ENCODE measurements at places on chromosomes 3 and 15.

GRCh38 chr15:97976129-97976528 lies 15.6 kb downstream of the ARRDC4 start:
- no peak for DNase-seq

DNA sequence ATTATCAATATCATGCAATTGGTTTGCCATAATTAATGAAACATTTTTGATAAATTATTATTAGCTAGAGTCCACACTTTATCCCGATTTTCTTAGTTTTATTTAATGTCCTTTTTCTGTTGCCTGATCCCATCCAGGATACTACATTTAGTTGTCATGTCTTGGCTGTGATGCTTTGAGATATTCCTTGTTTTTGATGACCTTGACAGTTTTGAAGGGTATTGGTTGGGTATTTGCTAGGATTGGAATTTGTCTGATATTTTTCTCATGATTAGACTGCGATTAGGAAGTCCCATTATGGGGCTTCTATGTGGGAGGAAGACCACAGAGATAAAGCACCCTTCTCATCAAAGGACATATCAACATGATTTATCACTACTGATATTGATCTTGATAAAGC lies 43.0 kb downstream of the CGNL1 start:
- no peak for DNase-seq

GRCh38 chr3:53525765-53526703 lies 31.6 kb downstream of the CACNA1D start:
- no peak for DNase-seq

DNA sequence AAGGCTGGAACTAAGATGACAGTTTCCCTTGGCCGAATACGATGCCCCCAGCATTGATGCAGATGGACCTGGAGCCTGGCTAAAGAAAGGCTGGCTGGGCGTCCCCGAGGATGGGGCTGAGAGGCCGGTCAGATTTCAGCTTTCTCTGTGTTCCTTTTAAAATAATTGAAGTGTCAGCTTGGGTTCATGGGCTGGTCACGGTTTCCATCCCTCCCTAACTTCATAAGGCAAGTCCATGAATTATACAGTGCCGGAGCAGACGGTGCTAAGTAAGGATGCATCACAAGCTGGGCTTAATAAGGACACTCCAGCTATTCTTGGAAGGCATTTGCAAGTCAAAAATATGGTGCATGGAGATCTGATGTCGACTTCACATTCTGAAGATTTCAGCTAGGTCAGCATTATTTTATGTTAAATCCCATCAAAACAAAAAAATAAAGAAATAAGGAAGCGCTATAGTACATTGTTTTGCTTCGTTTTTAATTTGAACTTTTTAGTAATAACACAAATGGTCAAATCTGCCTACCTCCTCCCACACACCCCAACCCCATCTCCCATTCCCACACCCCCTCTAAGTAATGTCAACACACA lies 220.8 kb downstream of the RPLP1 start:
- DNase-seq: no peak

- DNase-seq: no peak
Observed at GRCh38 chr15:48334260-48334659, 3.0 kb downstream of the DUT start.

- no peak for DNase-seq
Observed at GRCh38 chr15:47674586-47675232, 42.6 kb upstream of the SEMA6D start.

DNA sequence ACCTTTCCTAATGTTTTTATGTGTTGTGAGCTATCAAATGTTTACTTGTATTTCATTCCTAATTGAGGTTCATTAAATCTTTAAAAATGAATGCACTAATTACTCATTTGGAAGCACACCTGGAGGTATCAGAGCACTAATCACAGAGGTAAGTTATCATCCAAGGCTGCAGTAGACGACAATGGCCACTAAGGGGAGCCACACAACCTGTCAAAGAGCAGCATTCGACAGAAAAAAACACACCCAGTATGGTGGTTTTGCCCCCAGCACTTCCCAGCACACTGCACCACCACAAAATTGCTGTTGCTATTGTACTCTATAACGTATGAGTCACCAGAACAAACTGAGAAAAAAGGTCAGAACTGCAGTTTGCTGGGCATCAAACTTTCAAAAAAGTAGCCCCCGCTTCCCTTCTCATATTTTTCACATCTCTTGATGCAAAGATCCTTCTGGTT lies 205.9 kb upstream of the IGF1R start:
- no peak for DNase-seq

DNA sequence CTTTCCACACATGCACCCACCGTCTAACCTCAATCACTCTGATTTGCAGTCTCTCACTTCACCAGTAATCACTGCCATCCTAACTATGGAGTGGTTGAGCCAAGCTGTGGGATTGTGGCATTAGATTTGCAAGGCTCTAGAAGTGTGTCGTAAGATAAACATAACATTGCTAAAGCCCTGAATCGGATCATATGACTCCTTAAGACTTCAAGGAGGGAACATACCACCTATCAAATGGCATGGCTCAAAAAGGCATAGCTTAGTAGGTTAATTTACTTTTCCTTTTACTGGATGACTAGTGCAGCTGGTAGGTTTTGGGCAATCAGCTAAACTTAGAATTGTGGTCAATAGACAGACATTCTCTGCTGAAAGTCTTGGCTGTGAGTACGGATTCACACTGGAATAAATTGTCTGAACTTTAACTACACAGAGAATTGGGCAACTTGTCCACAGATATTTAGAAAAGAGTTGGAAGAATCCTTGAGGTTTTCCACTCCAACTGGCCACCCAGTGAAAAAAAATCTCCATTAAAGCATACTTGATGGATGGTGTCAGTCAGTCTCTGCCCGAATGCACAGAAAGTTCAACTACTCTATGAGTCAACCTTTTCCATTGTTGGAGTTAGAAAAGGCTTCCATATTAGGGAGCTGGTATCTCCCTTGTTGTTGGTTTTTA lies 476.7 kb upstream of the CBLB start:
- DNase-seq: no peak

GRCh38 chr3:27165321-27165721 lies 203.9 kb downstream of the NEK10 start:
- no peak for DNase-seq

DNA sequence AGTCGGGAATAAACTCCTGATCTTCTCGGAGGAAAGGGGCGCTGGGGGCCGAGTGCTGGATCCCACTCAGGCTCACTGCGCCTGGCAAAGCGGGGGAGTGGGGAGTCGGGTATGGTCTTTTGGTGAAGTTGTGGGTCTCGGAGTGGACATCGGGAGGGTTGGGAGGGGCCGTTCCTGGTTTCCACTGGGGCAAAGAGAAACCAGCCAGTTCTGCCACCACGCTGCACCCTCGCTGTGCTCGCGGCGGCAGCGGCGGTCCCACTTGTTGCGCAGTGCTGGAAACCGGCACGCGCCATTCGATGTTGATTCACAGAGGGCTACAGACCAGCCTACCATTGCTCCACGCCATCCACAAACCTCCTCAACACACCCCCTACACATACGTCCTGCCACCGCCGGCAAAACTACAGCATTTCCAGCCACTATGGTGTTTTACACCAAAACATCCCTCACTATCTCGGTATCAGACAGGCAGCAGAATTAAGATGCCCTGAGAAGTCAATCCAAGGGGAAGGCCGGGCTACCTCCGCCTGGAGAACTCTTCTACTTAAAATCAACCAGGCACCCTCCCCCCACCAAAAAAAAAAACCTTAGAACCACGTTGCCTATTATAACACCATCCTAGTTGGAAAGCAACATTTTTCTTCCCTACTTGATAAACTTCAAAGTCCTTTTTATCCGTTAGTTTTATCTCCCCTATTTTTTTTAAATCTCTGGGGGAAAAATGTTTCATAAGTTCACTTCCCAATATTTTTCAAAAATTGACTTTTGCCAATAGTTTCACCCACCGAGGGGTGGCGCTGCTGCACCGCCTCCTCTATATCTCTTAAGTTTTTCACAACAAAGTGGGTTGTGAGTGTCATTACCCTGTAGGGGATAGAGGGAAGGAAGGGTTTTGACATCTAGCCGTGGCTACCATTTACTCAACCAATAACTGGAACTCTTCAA lies 3.6 kb downstream of the BCL6 start:
- peak; percentile 74 for DNase-seq

DNA sequence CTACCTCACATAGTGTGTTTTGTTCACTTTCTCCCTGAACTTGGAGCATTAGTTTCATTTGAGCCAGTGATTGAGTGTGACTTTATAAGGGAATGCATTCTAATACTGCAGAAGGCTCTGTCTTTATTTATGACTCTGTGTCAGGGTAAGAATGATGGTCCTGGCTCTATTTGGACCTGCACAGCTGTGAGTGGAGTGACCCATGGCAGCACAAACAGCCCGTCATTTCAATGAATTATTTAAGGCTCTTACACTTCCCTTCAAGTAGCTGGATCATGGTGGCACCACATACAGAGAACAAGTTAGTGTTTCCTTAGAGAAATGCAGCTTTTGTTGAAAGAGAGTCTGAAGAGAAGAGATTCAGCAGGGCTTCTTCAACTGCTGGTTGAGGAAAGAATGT lies 16.4 kb downstream of the TMEM108 start:
- no peak for DNase-seq

DNA sequence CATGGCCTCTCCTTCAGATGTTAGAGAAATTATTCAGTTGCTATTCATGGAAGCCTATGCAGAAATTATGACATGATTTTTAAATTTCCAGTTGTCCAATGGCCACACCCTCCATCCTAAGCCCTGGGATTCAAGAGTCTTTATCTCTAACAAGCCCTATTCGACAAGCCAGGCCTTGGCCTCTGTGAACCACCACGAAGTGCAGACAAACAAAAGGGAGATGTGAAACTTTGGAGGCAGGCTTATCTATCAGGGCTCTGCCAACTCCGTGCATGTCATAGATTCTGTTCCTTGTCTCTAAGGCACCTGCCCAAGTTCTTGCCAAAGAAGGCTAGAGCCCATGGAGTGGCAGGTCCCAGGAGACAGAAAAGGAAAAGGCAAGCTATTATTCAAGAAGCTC lies 212.4 kb upstream of the ADAMTS9 start:
- DNase-seq: no peak

DNA sequence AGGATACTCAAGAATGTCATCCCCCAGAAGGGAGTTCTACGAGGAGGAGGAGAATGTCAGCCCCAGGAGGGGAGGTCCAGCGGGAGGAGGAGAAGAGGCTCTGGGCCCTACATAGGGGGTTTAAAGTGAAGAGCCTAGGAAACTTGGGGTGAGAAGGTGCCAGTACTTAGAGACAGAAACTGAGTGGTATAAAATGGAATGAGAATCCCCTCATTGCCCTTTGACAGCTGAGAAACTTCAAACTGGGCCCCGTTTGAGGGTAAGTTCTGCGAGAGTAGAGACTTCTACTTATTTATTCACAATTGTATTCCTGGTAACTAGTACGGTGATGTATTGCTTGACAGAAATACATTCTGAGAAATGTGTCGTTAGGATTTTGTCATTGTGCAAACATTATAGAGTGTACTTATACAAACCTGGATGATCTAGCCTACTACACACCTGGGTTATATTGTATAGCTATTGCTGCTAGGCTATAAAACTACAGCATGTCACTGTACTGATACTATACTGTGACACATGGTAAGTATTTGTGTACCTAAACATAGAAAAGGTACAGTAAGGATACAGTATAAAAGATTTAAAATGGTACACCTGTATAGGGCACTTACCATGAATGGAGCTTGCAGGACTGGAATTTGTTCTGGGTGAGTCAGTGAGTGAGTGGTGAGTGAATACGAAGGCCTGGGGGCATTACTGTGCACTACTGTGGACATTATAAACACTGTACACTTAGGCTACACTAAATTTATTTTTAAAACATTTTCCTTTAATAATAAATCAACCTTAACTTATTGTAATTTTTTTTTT lies 62.0 kb downstream of the TSC22D2 start:
- no peak for DNase-seq

- DNase-seq: no peak
Observed at GRCh38 chr3:61358364-61358763, 107.1 kb upstream of the FHIT start.

- DNase-seq: no peak
Observed at GRCh38 chr3:125594581-125595011, 701 bp downstream of the OSBPL11 start.

DNA sequence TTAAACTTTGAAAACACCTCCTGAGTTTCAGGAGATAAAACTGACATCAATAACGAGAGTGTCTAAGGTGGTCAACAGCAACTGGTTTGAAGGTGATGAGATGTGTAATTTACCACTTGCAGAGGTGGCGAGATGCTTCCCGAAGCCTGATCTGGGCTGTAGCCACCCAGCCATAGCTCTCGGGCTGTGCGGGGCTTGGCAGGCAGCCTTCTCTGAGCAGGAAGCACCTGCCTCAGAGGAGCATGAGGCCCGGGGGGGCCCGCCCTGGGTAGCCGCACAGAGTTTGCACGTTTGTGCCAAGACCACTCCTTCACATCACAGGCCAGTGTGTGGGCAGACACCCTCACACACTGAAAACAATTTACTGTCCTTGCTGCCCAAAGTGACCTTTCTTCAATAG lies 220.3 kb downstream of the CACNA2D3 start:
- DNase-seq: no peak

DNA sequence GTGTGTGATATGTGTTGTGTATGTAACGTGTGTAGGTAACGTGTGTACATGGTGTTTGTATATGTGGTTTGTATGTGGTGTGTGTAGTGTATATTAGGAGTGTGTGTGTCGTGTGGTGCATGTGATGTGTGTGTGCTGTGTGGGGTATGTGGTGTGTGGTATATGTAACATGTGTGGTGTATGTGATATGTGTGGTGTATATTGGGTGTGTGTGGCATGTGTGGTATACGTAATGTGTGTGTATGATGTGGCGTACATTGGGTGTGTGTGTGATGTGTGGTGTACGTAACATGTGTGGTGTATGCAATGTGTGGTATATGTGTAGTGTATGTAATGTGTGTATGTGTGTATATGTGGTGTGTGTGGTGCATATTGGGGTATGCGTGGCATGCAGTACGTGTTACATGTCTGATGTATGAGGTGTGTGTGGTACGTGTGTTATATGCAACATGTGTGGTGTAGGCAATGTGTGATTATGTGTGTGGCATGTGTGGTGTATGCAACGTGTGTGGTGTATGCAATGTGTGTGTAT lies 41.2 kb downstream of the ARRDC4 start:
- no peak for DNase-seq

DNA sequence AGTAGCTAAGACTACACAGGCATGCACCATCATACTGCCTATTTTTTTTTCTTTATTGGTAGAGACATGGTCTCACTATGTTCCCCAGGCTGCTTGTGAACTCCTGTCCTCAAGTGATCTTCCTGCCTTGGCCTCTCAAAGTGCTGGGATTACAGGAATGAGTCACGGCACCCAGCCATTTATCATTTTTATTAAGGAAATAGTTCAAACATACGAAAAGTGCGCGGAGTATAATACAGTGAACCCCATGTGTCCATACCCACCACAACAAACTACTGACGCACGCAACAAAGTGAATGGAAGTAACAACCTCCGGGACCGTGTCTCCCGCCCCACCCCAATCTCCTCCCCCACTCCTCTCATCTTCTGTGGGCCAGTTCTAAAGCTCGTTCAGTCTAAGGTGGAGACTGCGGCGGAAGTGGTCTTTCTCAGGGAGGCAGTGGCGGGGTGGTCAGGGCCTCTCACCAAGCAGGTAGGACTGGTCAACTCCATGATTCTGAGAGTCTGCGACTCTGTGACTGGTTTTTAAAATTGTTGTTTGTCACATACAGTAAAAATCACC lies 42.1 kb downstream of the DNAJB8 start:
- DNase-seq: no peak
